OCI-M1 (cell line): ENCODE measurements at places on chromosomes 3 and 15.

GRCh38 chr15:26621816-26622215 is 151.1 kb downstream of the GABRB3 start:
- no peak for DNase-seq

- no peak for DNase-seq
Measured at GRCh38 chr3:11591002-11591355, 52.7 kb downstream of the VGLL4 start.

- no peak for DNase-seq
Measured at GRCh38 chr3:28218071-28218916, 23.1 kb upstream of the CMC1 start.

GRCh38 chr3:196193133-196193735 is 18.0 kb downstream of the ZDHHC19 start:
- DNase-seq, result peak; percentile 63
